ENCODE measurements at places on chromosomes 4 and X. TPM values are rescaled to one million over a fixed set of nuclear protein-coding genes. Genes with fewer than 3 reads are reported as not detected.
A peak's percentile ranks its signal among the peaks of the same experiment; 100 is the strongest.

DNA sequence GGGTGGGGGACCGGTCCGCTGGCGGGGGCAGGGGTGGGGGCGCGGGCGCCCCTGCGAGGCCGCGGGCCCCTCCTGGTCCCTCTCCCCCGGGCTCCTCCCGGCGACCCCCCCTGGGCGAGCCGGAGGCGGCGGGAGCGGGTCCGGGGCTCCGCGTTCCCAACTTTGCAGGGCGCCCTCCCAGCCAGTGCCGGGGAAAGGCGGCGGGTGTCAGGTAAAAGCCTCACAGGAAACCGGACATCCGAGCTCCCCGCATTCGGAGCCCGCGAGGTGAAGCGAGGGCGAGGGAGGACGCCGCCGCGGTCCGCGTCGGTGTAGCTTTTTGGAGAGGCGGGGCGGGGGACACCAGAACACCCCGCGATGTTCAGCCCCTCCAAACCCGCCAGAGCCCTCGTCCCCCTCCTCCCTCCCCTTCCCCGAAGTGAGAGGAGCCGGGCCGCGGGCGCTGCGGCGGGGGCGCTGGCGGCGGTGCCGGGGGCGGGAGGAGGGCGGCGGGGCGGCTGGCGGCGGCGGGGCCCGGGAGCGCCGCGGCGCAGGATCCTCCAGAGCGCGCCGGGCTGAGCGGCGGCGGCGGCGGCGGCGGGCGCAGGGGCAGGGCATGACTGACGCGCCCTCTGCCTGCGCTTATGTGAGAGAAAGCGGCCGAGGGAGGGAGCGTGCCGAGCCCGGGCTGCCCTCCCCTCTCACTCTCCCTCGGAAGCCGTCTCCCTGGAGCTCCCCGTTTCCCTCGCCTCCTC, at the start of gene VEGFC:
TSS of gene VEGFC (minus strand) at position 597 of the 734 bp plus-strand sequence. CDS start 611 bp downstream, outside the sequence.
- peak; percentile 9 for ATAC-seq

GRCh38 chr4:42377497-42377896, 19.8 kb upstream of the SHISA3 start:
- no peak for ATAC-seq

DNA sequence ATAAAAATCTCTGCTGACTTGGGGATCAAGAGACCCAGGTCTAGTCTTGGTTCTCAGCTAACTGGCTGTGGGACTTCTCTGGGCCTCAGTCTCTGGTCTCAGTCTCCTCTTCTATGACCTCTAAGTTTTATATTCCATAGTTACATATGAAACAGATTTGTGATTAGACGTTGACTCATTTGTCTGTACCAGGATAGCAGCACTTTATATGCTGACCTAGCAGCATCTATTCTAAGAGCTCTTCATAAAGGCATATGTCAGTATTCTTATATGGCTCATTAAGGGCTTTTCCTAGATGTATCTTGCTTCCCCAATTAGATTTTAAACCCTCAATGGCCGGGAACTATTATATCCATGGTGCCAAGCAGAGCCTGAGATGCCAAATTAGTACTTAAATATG, 12.7 kb downstream of the GRPR start:
- ATAC-seq: no peak

Gene GRK4
- total RNA-seq: 3.2 TPM

Gene GAGE12J
- not detected for total RNA-seq

DNA sequence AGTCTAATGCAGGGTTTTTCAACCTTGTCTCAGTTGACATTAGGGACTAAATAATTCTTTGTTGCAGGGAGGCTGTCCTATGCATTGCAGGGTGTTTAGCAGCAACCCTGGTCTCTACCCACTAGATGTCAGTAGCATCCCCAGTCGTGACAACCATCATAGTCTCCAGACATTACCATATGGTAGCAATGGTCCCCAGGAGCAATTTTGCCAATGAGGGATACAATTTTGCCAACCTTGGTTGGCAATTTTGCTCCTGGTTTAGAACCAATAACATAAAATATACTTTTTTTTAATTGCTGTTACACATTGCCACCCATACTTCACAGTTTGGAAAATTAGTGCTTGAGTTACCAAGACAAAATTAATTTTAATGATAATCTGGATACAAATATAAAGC, 6.0 kb downstream of the EREG start:
- peak; percentile 67 for ATAC-seq

DNA sequence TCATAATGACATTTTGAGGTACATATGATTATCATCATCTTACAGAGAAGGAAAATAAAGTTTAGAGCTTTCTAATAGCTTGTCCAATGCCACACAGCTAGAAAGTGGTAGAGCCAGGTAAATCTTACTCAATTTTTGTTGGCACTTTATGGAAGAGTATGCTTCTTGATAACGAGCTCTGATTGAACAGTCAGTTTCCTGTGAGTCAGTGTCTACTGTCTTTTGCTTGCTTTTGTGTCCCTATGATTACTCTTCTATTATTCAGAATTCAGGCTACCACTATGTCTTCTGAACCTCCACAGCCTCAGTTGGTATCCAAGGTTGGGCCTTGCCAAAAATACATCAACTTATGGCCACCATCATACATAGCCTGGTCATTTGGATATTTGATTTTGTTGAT, 2.6 kb downstream of the FAAH2 start:
- peak; percentile 55 for ATAC-seq

Gene USP51
- 3.0 TPM for total RNA-seq

Gene PF4V1
- not detected for total RNA-seq

DNA sequence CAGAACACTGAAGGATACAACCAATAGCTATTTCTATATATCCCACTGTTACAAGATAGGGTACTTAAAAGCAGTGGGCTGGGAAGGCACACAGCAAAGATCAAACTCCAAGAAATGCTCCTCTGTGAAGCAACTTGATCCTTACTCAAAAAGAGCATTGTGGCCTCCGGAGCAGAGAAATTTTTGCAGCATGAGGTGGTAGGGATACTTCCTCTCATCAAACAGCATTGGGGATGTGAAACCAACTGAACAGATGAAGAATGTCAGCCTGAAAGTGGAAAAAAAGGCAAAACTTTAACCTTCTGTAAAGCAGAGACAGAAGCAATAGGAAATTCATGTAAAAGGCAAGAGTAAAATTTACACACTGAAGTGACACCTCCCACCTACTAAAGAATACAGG, 92.2 kb downstream of the HUWE1 start:
- no peak for ATAC-seq

DNA sequence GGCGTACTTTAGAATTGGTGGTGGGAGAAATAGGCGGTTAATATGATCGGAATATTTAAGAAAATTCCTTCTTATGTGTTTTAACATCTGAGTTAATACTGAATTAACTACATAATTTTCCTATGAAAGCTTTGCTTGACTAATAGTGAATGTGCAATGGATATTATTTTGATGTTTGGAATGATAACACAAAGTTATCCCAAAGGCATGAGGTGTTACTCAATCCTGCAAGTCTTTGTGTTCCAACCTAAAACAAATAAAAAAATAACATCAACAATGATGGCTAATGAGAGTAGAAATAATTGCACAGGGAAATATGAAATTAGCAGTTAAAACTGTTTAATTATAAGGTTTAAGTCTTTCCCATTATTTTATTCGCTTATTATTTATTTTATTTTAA, 183.6 kb upstream of the ARSJ start:
- ATAC-seq: no peak

DNA sequence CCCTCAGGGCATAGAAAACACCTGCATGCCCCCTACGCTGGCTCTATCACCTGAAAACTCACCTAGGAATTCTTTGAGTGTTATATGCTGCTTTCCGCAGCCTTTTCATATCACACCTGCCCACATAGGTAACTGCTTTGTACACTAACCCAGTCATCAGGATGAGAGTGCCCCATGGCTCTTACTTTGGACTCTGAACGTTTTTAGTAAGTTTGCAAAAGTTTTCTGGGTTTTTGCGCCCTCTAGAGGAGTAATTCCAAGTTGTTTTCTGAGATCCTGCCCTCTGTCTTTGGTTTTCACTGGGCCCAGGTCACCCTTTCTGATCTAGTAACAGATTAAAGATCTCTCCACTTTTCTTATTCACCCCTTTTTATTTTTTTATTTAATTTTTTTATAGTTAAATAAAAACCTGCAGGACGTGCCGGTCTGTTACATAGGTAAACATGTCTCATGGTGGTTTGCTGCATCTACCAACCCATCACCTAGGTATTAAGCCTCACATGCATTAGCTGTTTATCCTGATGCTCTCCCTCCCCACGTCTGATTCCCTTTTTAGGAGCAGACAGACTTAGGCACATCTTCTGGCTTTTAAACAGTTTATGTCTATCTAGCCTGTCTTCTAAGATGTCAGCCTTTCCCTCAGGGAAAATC, 139.2 kb downstream of the NWD2 start:
- no peak for ATAC-seq

Gene RPL9
- total RNA-seq: 1,910 TPM

GRCh38 chr4:173014836-173015235, 153.8 kb upstream of the GALNT7 start:
- ATAC-seq: no peak

Gene AFF2
- total RNA-seq: 0.42 TPM

GRCh38 chrX:53486285-53486684, 52.1 kb upstream of the HSD17B10 start:
- no peak for ATAC-seq

- ATAC-seq: no peak
These were observed 68.7 kb upstream of the GUCY1A1 start for GRCh38 chr4:155597933-155598451.

DNA sequence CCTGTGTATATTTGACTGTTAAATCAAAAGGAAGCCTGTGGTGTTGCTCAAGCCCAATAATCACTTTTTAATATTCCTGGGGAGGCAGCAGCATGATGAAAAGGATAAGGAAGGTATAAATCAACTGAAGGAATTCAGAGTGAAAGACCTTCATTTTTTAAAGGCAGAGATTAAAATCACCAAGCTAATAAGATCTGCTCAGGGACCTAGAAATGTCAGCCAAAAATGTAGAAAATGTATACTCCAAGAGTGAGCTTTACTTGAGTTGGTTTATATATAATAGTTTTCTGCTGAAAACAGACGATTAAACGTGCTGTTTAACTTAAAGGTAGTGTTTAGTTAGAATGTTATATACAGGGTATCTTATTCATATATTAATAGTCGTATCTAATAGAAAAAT, 549.3 kb downstream of the IQCM start:
- ATAC-seq: no peak

DNA sequence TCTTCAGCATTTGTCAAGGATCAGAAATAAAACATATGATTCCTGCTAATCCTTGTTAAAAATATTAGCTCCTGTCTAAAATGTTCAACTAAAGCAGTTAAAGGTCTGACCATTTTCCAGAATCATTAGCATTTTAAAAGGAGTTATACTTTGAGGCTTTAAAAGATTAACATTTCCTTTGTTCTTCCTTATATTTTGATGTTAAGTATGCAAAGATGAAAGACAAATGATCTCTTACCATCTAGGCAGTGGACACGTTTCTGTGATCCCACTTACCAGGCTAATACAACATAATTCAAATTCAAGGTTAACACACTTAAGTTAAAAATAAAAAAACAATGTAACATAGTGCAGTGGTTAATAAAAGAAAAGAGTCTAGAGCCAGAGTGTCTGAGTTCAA, 61.8 kb upstream of the COX18 start:
- no peak for ATAC-seq

DNA sequence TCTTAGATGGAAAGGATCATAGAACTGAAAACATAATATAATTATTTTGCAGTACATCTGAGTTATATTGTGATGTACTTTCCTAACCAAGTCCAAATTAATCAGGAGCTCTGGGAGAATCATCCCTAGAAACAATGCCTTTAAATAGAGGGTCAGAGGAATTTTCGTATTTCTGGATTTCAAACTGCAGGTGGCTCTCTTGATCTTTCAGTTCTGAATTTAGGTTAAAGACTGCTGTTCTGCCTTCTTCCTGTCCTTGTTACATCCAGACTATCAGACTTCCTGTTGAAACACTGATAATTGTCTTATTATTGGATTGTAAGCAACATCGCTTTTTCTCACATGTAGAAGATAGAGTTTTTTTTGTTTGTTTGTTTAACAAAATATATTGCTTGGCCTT, 142.7 kb downstream of the RPA4 start:
- no peak for ATAC-seq

GRCh38 chr4:139658185-139658584, 7.4 kb upstream of the MGST2 start:
- ATAC-seq: peak; percentile 60

All from activated T-helper 17 cell treated with anti-CD3 and anti-CD28 coated beads, Interleukin-2, amount 50 U/mL, for 72 hours (primary cell).